NAMALWA (cell line): ENCODE measurements at places on chromosomes 6 and 20.

DNA sequence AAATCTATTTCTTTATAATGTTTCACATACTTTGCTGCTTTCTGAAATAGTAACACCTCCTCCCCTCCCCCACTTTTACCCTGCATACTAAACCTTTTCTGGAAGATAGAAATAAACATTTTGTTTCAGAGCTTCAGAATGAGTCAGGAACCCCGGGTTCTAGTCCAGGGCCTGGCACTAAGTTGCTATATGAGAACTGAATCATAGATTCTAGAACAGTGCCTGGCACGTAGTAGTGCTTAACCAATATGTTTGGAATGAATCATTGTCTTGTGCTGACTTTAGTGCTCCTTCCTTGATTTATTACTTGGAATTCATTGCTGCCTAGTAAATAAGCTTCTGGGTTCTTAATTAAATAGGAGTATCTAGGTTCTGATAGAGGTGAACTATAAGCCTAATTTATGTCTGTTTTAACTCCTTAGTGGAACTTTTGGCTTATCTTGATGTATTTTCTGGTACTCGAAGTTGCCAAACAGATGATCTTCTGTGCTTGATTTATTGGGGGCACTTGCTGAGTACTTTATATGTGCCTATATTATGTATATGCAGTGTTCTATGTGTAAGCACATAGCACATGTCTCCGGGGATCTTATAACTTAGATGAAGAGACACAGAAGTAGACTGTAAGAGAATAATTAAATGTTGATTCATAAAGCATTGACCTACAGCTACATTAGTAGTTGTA lies 18.6 kb downstream of the TAB2 start:
- no peak for DNase-seq

DNA sequence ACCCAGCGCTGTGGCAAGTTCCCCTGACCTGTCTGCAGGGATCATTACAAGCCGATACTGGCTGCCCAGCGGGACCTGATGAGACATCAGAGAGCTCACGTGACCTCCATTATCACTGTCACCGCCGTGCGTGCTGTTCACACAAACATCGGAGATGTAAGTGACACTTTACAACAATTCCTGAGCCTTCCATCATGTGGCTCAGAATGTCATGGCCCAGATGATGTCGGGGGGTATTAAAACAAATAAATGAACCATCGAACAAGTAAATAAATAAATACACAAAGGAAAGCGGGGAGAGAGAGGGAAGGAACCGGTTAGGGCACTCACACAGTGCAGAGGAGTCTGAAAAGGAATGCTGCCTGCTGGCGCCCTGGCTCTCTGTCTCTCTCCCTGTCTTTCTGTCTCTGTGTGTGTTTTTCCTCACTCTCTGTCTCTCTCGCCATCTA lies 195.1 kb downstream of the BMP7 start:
- no peak for DNase-seq

DNA sequence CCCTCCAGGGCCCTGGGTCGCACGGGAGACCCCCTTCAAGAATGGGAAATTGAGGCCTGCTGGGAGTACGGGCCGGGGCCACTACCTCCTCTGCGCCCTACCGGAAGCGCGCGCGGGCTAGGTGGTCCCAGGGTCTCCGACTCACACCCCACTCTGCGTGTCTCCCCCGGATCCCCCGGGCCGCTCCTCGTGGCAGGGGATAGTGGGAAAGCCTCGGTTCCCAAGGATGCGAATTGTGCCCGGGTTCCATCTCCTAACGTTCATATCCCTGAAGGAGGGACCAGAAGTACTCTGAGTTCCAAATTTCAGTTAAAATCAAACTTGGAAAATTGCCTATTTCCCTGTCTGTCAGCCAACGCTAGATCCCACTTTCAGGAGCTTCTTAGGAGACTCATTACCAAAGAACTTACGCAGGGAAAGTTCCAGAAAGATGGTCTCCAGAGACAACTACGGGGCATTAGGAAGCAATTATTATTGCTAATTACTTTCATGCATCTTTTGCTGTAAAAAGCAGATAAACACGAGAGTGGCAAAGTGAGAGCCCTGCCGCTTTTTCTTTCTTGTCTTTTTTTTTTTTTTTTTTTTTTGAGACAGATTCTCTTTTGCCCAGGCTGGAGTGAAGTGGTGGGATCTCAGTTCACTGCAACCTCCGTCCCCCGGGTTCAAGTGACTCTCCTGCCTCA lies 858 bp downstream of the FAM83D start:
- peak; percentile 17 for DNase-seq

DNA sequence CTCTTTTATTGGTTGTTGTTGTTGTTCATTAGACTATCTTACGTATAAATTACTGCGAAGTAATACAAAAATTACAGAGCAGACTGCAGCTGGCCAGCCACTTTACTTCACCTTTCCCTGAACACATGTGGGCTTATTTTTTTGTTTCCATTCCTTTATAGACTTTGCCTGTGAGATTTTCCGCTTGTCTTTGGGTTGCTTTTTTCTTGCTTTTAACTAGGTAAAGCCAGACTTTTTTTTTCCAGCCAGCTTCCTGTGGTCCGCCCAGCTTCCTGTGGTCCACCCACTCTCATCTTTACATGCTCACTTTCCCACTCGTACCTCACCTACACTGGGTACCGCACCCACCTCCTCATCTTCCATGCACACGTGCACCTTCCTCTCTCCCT lies 79.0 kb downstream of the IPCEF1 start:
- no peak for DNase-seq

DNA sequence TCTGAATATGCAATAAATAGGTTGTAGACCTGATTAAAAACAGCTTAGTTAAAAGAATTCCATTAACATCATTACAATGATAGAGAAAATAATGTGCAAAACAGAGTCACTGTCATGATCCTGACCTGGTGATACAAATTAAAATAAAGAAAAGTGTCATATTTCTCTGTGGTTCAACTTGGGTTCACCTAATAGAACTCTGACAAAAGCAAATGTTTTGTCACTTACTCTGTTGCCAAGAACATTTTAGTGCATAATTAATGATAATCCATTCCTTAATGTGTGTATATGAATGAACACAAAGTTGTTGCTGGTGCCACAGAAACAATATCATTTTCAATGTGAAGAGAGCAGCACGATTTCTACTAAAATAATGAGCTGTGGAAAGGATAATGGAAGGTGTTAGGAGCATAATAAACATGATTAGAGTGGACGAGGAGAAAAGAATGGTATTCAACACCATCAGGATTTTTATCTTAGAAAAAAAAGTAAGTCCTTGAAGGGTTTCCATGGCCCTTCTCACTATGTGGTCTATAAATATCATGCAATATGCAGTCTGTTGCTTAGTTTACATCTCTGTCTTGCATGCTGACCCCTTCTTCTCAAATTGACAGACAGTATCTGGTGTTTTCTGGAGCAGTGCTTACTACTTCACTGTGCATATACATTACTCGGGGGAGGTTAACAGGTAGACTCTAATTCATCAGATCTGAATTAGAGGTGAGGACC lies 656.6 kb upstream of the MMS22L start:
- DNase-seq = no peak

DNA sequence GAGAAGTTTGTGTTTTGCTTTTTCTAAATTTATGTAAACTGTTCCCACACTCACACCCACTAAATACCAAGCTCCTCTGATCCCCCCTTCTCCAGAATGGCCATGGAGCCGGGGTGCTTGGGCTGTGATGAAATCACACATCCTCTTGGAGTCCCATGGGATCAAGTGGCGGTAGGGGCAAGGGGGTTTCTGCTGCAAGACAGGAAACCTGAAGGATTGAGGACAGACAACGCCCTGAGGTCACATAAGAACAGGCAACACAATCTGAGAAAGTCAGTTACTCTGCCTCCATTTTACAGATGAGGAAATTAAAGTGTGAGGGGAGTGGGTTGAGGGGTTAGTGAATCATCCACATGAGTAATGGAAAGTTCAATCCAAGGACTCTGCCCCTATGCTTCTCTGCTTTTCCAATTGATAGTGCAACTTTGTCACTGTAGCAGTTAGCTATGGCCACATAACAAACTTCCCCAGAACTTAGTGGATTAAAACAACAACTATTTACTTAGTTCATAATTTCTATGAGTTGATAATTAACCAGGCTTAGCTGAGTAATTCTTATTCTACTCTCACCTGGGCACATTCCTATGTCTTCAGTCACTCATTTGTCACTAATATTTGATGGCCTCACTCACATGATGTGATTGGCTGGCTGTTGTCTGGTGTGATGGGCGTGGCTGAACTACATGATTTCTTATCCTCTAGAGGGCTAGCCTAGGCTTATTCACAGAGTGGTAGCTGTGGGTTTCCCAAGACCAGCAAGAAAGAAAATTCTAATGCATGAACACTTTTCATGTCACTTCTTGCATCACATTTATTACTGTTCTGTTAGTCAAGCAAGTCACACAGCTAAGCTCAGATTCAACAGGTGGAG lies 311.1 kb upstream of the RNF24 start:
- peak; percentile 5 for DNase-seq

- DNase-seq = no peak
These were observed 143.6 kb upstream of the TMEM170B start for GRCh38 chr6:11393713-11394627.

DNA sequence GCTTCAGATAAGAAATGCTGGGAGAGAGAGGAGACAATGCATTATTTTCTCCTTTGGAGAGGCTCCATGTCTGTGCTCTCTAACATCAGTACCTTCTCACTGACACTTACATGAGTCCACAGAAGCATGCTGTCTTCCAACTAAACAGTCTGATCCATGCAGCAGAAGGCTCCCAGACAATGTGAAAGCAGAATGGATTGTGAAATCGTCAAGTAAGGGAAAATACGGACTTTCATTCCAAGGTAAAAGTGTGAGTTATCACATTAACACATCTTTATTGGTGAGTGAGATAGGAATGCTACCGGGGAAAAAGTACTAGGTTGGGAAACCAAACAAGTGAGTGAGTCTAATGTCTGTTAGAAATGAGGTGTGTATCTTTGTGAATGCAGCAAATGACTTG lies 167.6 kb upstream of the KCNK16 start:
- no peak for DNase-seq

DNA sequence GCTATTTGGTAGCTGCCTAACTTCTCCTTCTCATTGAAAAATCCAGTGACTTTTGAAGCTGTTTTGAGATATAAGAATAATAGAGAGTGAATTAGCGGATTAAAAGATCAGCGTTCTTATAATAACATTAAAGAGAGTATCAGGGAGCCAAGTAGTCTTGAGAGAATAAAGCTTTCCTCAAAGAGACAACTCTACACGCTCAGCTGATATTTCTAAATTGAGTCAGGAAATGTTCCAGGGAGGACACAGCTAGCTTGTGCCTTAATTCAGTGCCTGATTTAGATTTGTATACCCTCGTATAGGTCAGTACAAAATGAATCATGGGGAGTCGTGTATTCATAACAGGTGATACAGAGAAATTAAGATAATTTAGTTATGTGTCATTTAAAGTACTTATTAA lies 75.1 kb upstream of the QKI start:
- no peak for DNase-seq

DNA sequence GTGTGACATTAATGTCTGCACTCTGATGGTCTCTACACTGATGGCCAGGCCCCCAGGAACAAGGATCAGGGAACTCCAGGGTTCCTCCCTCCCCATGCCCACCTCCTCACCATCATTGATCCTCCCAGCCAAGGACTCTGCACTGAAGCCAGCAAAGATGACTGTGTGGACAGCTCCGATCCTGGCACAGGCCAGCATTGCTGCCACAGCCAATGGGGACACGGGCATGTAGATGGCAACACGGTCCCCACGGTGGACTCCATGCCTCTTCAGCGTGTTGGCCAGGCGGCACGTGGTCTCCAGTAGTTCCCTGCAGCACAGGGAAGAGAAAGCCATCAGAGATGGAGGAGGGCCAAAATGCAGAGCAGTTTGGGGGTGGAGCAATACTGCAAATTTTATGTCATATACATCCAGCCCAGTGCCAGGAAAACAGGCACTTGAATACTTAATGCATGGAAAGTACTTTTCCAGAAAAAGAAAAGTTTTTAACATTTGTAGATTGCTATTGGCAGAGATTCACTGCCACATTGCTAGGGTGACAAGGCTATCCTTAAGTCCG lies 27.2 kb downstream of the ACSS1 start:
- no peak for DNase-seq

DNA sequence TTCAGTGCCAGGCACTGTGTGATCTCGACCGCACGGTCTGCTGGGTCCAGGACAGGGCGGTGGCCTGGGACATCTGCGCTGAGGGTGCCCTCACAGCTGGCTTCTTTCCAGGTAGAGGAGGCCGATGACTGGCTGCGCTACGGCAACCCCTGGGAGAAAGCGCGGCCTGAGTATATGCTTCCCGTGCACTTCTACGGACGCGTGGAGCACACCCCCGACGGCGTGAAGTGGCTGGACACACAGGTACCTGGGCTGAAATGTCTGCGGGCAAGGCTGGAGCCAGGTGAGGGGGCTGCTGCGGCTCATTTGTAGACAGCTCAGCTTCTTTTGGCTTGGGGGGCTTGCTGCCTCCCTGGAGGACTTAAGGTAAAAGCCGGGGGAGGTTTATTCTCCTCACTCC lies 26.6 kb downstream of the PYGB start:
- no peak for DNase-seq

DNA sequence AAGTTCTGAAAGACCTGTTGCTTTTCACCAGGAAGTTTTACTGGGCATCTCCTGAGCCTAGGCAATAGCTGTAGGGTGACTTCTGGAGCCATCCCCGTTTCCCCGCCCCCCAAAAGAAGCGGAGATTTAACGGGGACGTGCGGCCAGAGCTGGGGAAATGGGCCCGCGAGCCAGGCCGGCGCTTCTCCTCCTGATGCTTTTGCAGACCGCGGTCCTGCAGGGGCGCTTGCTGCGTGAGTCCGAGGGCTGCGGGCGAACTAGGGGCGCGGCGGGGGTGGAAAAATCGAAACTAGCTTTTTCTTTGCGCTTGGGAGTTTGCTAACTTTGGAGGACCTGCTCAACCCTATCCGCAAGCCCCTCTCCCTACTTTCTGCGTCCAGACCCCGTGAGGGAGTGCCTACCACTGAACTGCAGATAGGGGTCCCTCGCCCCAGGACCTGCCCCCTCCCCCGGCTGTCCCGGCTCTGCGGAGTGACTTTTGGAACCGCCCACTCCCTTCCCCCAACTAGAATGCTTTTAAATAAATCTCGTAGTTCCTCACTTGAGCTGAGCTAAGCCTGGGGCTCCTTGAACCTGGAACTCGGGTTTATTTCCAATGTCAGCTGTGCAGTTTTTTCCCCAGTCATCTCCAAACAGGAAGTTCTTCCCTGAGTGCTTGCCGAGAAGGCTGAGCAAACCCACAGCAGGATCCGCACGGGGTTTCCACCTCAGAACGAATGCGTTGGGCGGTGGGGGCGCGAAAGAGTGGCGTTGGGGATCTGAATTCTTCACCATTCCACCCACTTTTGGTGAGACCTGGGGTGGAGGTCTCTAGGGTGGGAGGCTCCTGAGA lies at the start of gene HFE:
Gene HFE (plus strand): TSS at position 146 of the 832 bp plus-strand sequence. CDS start 12 bp downstream, at position 158.
- DNase-seq = no peak
